ENCODE measurements at places on chromosomes 11 and 22. TPM values are rescaled to one million over a fixed set of nuclear protein-coding genes. Genes with fewer than 3 reads are reported as not detected.

Gene LARGE1
- polyA plus RNA-seq = 18.8 TPM

Gene OR5T3
- polyA plus RNA-seq = not detected

Gene FOLH1
- 345 TPM for polyA plus RNA-seq

Gene OR51B4
- polyA plus RNA-seq = not detected

Gene C11orf58
- 50.8 TPM for polyA plus RNA-seq

Gene TPBGL
- polyA plus RNA-seq = 0.22 TPM

Gene PDGFB
- polyA plus RNA-seq = 0.54 TPM

Gene TRIM49
- polyA plus RNA-seq = not detected

Gene CYP2D6
- polyA plus RNA-seq = 38.1 TPM

Gene MS4A8
- 35.7 TPM for polyA plus RNA-seq

Gene NAGA
- 36.8 TPM for polyA plus RNA-seq

Gene CNTN5
- not detected for polyA plus RNA-seq

Gene KCNQ1OT1
- under 0.01 TPM for polyA plus RNA-seq

Gene WNT7B
- polyA plus RNA-seq = 0.03 TPM

Gene DCPS
- polyA plus RNA-seq = 13.6 TPM

Gene OR2AG2
- 0.07 TPM for polyA plus RNA-seq

Gene OPCML
- not detected for polyA plus RNA-seq

Gene UPK3A
- 0.36 TPM for polyA plus RNA-seq

Gene SLC25A18
- not detected for polyA plus RNA-seq

Gene LMO1
- polyA plus RNA-seq = not detected

Gene GDPD4
- 4.5 TPM for polyA plus RNA-seq

Gene CCND1
- 24.6 TPM for polyA plus RNA-seq

Gene MPZL2
- polyA plus RNA-seq = 1.6 TPM

Gene SOX6
- 4.6 TPM for polyA plus RNA-seq

Gene SLC16A8
- polyA plus RNA-seq = not detected

Gene ZFP91
- 24.8 TPM for polyA plus RNA-seq

Gene ARFGAP3
- polyA plus RNA-seq = 64.5 TPM

Gene TMEM121B
- polyA plus RNA-seq = 0.28 TPM

Gene HBB
- 18.8 TPM for polyA plus RNA-seq

Gene MUS81
- 85.4 TPM for polyA plus RNA-seq

Gene OR9Q1
- polyA plus RNA-seq = not detected

Gene OR51I1
- polyA plus RNA-seq = not detected

Gene UBQLN3
- polyA plus RNA-seq = not detected

Gene PDGFD
- polyA plus RNA-seq = 20.0 TPM

Gene ACRV1
- 0.07 TPM for polyA plus RNA-seq

Gene FKBP2
- 268 TPM for polyA plus RNA-seq

Gene SEC14L6
- 1.2 TPM for polyA plus RNA-seq

Gene EFCAB6
- 1.9 TPM for polyA plus RNA-seq

Gene DYNC2H1
- polyA plus RNA-seq = 2.9 TPM

Gene FXYD2
- 3.2 TPM for polyA plus RNA-seq

Gene DDX10
- 15.8 TPM for polyA plus RNA-seq

Gene NFAM1
- polyA plus RNA-seq = 1.7 TPM

Gene CATSPER1
- 0.04 TPM for polyA plus RNA-seq

Gene CD3E
- 5.9 TPM for polyA plus RNA-seq

Gene SOX10
- not detected for polyA plus RNA-seq

Gene NPAS4
- 0.15 TPM for polyA plus RNA-seq

Gene OR51S1
- polyA plus RNA-seq = not detected

Gene GRIA4
- polyA plus RNA-seq = not detected

Gene SESN3
- 60.1 TPM for polyA plus RNA-seq

Gene OR52A1
- not detected for polyA plus RNA-seq

Gene HTR3B
- polyA plus RNA-seq = not detected

Gene OR5A1
- polyA plus RNA-seq = not detected

Gene TPH1
- polyA plus RNA-seq = 1.3 TPM
